Heart right ventricle (tissue), 16 donors: ENCODE measurements at places on chromosomes 1 and 21.

DNA sequence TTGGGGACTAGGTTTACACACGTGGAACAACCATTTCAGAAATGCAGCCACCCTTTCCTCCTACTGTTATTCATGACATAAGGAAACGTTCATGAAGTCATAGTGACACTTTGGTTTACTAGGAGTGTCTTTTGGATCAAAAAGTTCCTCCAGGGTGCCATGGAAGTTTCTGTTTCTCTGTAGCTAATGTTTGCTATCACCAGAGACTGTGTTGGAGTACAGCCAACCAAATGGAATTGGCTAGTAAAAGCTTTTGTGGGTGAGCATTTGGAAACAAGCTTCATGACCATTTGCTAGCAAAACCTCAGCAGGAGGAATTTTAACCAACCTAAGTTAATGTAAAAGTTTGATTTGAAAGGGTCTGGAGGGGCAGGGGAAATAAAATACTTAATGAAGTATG, 43.9 kb upstream of the ADGRL2 start:
- peak; percentile 23 for DNase-seq

DNA sequence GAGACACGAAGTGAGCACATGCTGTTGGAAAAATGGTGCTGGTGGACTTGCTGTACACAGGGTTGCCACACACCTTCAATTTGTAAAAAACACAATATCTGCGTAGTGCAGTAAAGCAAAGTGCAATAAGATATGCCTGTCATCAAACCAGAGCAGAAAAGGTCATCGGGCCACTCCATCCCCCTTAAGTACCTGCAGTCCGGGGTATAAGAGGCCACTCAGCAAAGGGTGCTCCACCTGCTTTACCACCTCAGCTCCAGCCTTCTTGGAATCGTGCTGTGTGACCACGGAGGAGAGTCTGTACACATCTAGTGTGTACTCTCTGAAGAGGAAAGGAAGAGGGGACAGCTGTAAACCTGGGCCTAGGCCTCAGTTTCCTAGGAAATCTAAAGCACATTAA, 10.9 kb downstream of the YARS1 start:
- DNase-seq: no peak

DNA sequence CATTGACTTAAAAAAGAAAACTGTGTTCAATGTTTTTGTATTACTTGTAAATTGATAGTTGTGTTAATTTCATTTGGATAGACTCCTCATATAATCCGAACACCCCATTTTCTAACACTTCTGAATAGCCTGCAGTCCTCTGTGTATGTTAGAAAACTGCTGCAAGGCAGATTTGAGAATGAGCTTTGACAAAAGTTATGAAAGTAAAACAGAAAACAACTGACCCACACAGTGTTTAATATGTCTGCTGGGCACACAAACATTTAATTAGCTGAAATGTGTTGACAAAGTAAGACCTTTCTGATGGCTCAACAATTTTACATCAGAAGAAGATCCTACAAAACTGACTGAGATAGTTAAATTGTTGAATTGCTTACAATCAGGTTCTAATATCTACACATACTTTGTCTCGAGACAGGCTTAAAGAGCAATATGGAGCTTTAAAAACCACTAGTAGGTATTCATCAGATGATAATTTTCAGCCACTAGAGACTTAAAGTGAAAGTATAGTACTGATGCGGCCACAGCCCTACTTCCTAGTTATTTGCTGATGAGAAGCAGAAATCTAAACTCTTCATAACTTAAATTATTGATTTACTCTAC, 40.0 kb upstream of the PRMT6 start:
- DNase-seq: no peak

GRCh38 chr1:240980342-240980741, 368.4 kb upstream of the GREM2 start:
- no peak for DNase-seq

DNA sequence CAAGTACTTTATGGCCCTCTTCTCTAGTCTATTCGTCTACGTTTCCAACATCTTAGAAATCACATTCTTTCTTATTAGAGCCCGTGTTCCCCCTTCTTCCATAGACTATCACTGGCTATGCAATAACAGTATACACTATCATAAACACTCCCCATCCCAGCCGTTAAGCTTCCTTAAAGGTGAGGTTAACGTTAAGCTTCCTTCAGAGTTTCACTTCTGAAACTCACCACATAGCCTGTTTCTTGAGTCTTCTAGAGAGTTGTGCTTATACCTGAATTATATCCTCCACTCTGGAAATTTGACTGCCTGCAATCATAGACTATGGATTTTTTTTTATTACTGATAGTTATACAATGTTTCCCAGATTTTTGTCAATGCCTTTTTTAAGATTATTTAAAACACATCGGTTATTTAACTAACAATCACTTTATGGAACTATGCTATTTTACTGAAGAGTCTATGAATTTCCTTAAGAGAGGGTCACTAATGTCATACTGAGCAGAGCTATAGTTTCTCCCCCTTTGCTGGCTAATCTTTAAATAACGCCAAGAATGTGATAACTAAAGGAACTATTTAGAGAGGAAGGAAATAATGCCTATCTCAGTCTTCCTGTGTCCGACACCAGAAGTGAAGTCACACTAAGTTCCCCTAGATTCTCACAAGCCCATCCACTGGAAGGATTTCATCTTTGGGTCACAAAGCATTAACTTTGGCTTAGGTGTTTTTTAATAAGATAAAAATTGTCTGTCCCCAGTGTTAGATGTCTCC, 16.8 kb downstream of the FCER1A start:
- no peak for DNase-seq

DNA sequence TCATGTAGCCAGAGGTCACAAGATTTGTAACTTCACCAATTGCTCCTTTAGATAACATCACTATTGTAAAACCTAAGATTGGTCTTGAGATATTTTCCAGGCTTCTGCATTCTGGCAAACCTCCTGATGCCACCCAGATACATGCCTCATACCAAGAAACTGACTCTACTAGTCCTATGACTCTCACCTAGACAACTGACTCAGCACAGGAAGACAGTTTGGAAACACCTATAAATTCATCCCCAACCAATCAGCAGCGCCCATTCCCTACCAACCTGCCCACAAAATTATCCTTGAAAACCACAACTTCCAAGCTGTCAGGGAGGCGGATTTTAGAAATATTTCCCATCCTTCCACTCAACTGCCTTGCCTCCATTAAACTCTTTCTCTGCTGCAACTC, 2.6 kb downstream of the NME7 start:
- DNase-seq: no peak

GRCh38 chr1:110633646-110634030, 27.5 kb upstream of the KCNA2 start:
- no peak for DNase-seq

DNA sequence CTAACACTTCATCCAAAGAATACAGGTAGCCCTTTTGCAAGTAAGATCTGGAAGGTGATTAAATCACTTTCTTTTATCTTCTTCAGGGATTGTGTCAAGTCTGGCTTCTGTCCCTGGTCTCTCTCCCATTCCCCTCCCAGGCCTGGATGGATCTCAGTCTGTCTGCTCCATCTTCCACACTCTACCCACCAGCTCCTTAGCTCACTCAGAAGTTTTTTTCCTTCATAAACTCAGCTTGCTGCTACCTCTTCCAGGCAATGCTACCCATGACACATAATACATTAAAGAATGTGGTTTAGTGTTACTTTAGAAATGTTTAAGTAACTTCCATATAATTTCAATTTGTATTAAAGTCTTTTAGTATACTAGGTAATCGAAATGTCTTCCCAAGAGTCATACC, 133.1 kb downstream of the AKT3 start:
- DNase-seq: no peak

DNA sequence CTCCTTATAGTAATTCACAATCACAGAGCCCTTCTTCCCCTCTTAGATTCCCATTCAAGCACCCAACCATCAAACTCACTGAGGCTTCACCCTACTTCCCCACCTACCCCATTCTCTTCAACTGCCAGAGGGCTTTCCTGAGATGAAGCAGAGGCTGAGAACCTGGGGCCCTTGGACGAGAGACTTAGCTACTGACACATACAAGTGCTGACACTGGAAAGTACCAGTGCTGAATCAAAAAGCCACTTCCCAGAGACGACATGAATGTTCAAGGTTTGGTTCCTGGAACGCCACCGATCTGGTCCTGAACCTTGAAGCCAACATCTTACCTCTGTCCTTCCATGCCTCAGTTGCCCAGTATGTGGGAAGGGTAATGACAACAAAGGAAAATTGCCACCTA, 16.6 kb upstream of the RAP1A start:
- DNase-seq: no peak

DNA sequence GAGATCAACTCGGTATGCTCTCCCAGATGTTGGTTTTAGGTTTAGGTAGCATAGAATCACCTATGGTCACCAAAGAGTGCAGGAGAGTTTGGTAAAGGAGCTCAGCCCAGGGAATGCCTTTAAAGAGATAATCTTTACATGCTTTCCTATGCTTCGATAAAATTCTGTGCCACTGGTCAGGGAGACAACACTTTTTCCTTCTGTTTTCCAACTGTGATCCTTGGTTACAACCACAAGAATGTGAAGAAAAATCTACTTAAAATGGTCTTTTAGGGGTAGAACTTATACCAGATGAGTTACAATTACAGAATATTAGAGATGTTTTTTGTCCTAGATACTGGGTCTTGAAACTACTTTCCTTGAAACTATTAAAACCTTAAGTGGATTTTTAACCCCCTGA, 895.6 kb downstream of the TTLL7 start:
- no peak for DNase-seq

DNA sequence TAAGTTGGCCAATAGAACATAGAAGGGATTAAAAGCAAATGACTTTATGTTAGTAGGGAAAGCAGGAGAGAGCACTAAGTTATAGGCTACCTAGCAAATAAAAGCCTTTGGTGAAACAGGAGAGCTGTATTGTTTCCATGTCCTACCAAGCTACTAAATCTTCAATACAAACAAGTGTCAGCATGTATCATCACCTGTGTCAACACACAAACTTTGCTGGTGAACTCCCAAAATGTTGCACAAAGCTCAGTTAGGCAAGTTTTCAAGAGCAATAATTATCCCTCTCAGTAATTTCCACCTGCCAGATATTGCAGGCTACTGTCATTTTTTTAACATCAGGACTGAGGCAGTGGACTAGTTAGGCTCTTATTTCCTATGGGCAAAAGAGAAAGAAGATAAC, 77.7 kb upstream of the ADAM30 start:
- DNase-seq: no peak

- no peak for DNase-seq
These were observed 8.0 kb upstream of the AKR1A1 start for GRCh38 chr1:45542591-45542990.

DNA sequence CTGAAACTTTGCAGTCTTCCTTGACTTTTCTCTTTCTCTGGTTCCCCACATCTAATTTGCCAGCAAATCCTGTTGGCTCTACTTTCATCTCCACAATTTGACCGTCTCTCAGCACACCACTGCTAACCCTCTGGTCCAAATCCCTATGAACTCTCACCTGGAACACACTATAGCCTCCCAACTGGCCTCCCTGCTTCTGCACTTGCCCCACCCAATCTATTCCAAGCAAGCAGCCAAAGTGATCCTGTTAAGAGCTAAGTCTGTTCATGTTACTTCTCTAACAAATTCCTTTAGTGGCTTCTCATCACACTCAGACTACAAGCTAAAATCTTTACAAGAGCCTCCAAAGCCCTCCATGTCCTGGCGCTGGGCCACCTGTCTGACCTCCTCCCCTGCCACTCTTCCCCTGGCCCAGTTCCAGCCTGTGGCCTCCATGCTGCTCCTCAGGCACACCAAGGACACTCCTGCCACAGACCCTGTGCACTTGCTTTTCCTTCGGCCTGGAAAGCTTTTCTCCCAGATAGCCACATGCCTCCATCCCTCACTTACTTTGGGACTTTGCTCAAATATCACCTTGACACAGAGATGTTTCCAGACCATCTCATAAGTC, 104.1 kb downstream of the DTL start:
- peak; percentile 31 for DNase-seq

GRCh38 chr1:113579256-113580018, 179.8 kb downstream of the PHTF1 start:
- DNase-seq: no peak

- peak; percentile 79 for DNase-seq
These were observed at the start of gene SNX7 for GRCh38 chr1:98661544-98662355. TSS of gene SNX7 (plus strand) at chr1:98661721. CDS start at chr1:98661732, 11 bp downstream.

GRCh38 chr1:145690587-145691558, 16.3 kb downstream of the PDZK1 start:
- no peak for DNase-seq

- no peak for DNase-seq
These were observed 354.0 kb upstream of the DUSP10 start for GRCh38 chr1:222095606-222096475.

- DNase-seq: no peak
These were observed 469.6 kb downstream of the DPYD start for GRCh38 chr1:97451046-97451826.
